ENCODE measurements at places on chromosomes 16 and 17.
A peak's percentile ranks its signal among the peaks of the same experiment; 100 is the strongest.

DNA sequence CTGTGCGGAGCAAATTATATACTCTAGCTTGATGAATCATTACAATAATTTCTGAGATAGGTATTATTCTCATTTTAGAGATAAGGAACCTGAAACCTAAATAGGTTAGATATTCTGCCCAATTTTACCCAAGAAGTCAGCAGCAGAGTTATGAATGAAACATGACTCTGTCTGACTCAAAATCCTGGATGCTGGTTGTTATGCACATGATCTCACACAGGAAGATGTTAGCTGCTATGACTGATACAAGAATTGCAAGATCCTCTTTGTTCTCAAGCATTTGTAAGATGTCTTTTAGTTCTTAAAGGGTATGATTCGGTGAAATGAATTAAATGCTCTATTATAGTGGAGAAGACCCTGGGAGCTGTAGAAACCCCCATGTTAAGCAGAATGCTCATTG is 447.8 kb downstream of the KIF2B start:
- DNase-seq, result no peak

DNA sequence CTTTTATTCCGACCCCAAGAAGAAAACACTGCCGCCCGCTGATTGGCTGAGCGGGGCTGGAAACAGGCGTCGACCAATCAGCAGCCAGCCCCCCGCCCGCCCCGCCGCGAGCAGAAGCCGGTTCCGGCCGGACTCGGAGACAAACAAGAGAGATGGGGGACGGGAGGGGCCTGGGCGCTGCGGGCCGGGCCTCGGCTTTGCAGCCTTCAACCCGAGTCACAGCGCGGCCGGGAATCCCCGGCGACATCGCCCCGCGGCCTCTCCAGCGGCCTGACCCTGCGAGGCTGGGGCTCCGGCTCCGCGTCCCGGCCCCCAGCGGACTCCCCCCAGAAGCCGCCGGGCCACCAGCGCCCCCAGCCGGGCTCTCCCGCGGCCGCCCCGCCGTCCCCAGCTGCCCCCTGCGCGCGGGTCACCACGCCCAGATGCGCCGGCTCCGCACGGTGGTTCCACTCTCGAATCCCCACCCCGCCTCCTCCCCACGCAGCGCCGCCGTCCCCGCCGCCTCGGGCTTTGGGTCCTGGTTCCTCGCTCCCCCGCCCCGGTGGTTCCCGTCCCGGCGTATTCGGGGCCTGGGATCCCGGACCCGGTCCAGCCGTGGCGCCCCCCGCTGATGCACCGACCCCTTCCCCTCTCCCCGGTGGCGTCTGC is 346 bp upstream of the SLC43A2 start:
- peak; percentile 83 for DNase-seq

DNA sequence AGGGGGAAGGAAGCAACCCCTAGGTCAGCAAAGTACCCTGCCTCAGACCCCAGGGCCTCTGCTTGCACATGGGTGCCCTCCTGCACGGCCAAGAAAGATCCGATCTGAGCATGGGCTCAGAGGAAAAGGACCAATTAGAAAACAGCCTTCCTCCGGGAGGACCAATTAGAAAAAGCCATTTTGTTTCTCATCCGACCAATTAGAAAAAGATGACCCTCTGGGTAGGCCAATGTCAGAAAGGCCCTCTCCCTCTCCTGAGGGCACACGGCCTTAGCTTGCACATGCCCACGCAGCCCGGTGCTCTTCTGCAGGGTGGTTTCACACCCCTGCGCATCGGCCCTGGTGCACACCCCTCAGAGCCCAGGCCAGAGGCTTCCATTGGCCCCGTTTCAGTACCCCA is 5.1 kb upstream of the CISD3 start:
- DNase-seq, result no peak

DNA sequence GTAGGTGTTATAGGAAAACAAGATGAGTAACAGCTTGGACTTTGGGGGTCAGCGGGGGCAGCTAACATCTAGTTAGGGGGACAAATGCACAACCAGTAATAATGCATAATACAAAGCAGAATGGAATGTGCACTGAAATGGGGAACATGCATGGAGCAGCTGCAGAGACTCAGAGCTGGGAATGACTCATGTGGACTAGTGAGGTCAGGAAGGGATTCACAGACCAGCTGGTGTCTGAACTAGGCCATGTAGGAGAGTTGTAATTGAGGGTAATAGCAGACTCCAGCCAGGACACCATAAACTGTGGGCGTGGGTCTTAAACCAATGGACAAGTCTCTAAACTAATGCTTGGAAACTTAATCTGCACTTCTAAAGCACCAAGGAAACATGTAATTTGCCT is 176.8 kb upstream of the ASIC2 start:
- no peak for DNase-seq

- no peak for DNase-seq
Measured at GRCh38 chr17:5508810-5509209, 22.4 kb downstream of the MIS12 start.

- no peak for DNase-seq
Measured at GRCh38 chr17:33116021-33116551, 124.4 kb downstream of the SPACA3 start.

GRCh38 chr17:45895304-45895968 is 1.1 kb downstream of the MAPT start:
- peak; percentile 13 for DNase-seq

GRCh38 chr17:44522883-44523671 is 19.9 kb upstream of the GPATCH8 start:
- peak; percentile 31 for DNase-seq

DNA sequence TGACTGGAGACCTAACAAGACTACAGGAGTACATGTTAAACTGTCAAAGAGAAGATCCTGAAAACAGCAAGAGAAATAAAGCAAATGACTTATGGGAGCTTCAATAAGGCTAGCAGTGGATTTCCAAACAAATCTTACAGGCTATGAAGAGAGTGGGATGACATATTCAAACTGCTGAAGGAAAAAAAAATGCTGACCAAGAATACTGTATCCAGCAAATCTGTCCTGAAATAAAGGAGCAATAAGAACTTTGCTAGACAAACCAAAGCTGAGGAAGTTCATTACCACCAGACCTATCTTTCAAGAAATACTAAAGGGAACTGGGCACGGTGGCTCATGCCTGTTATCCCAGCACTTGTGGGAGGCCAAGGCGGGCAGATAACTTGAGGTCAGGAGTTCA is 28.6 kb downstream of the ZFP1 start:
- DNase-seq, result no peak
